ENCODE measurements at places on chromosomes 2 and 18. TPM values are rescaled to one million over a fixed set of nuclear protein-coding genes. Genes with fewer than 3 reads are reported as not detected.

DSC3 gene
- total RNA-seq: under 0.01 TPM

LYG2 gene
- total RNA-seq: not detected

WBP1 gene
- total RNA-seq: 22.9 TPM

TNFRSF11A gene
- under 0.01 TPM for total RNA-seq

CPLX4 gene
- total RNA-seq: not detected

IL37 gene
- total RNA-seq: not detected

UGT1A8 gene
- not detected for total RNA-seq

EHD3 gene
- total RNA-seq: 39.8 TPM

LONRF2 gene
- total RNA-seq: 0.54 TPM

PPM1B gene
- total RNA-seq: 25.6 TPM

PAX3 gene
- not detected for total RNA-seq

DNA sequence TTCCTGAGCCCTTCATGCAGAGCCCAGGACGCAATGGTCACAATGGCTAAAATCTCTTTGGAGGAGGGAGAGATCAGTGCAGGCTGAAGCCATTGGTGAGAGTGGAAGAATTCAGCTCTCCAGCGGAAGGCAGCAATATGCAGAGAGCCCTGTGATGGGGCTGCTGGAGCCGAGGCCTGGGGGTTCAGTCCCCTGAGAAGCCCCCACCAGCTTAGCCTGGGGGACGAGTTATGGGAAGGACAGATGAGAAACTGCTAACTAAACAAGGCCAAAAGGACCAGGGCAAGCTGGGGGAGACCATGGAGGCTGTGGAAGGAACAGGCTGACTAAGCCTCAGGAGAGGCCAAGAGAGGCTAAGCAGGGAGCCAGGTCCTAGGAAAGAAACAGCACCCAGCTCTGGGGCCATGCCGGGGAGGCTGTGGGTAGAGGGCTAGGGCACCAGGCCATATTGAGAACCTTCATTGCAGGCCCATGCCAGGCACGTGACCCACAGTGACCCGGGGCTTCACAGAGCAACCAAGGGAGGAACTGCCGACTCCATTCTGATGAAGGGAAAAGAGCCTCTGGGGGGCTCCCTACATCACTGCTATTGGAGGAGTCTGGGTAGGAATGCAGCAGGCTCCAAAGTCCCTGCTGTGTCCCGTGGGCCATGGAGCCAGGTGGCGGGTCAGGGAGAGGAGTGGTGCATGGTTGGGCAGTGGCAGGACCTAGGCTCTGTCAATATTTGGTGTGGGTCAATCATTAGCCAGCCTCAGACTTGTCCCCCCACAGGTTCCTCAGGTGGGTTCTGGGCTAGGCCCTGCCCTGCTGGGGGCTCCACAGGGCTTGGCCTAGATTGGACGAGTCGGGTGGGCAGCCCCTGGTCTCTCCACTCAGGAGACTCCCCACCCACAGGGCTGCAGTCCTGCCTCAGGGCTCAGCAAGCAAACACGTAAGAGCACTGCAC lies 19.8 kb downstream of the PROC start:
- DNase-seq: no peak

DNA sequence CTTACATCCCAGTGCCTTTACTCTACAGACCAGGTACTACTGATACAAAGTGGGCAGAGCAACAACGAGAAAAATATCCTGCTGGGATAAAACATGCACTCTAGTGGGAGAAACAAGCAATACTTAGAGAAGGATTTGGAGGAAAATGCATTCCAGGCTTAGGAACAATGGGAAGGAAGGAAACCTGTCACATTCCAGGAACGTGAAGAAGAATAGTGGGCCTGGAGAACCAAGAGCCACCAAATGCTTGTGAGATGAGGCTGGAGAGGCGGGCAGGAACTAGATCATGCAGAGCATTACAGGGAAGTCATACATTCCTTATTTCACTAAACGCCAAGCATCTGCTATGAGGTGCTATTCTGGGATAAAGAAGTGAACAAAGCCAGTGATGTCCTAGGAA lies 342.3 kb downstream of the DCC start:
- DNase-seq: no peak

DNA sequence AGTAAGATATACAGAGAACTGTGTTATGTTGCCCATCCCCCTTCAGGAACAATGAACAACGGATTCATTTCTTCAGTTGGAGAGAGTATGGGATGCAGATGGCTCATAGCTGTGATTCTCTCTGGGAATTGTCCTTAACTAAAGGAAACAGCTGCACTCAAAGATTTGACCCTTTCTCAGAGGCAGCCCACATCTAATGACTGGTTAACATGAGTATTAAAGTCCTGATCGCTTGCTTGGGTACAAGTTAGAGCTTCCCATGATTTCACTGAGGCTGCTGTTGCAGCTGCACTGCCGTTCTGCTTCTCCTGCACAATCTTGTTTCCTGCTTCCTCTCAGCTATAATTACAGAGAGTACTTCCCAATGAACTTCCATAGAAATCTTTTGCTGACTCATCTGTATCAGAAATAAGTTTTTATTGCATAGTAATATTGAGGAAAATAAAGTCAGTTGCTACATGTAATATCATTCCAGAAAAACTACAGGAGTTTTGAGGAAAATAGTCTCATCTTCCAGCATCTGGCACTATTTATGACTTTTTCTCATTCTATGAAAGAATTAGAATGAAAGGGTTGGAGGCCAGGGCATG lies 12.8 kb upstream of the SCN9A start:
- peak; percentile 10 for DNase-seq

DNA sequence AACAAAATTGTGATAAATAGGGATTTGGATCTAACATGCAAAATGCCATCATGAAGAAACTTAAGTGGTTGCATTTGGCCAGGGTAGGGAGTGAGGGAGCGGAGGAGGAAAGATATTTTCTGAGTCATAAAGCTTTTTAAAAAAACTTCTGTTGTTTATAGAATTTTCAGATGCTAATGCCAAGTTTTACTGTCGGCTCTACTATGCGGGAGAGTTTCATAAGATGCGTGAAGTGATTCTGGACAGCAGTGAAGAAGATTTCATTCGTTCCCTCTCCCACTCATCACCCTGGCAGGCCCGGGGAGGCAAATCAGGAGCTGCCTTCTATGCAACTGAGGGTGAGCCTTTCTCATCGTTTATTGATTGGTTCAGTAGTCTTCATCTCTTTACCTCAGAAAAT lies 56.0 kb upstream of the PTH2R start:
- peak; percentile 89 for DNase-seq

- no peak for DNase-seq
These were observed 179.1 kb upstream of the CYP26B1 start for GRCh38 chr2:72326759-72327158.

- no peak for DNase-seq
These were observed 164.0 kb upstream of the SIX3 start for GRCh38 chr2:44777537-44777936.

- DNase-seq: no peak
These were observed 1.6 kb downstream of the KLHL29 start for GRCh38 chr2:23386339-23387220.

DNA sequence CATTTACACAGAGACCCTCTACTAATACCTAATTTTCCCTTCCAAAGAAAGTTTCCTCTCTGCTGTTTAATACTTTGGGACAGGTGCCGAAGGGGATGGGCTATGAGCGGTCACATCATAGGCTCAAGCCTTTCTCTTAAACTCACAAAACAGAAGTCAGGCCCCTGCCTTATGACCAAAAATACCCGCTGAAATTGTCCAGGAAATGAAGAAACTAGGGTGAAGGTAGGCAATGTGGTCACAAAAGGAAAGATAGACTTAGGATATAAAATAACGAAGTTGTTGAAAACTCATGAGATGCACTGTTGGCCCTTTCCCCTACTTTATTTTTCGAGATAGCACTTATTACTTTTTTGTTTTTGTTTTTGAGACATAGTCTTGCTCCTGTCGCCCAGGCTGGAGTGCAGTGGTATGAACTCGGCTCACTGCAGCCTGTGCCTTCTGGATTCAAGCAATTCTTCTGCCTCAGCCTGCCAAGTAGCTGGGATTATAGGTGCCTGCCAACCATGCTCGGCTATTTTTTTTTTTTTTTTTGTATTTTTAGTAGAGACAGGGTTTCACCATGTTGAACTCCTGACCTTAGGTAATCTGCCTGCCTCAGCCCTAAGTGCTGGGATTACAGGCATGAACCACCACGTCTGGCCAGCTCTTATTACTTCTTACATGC lies 16.3 kb downstream of the SLC8A1 start:
- no peak for DNase-seq

GRCh38 chr18:45571195-45571594 lies 44.1 kb upstream of the SLC14A2 start:
- DNase-seq: no peak

DNA sequence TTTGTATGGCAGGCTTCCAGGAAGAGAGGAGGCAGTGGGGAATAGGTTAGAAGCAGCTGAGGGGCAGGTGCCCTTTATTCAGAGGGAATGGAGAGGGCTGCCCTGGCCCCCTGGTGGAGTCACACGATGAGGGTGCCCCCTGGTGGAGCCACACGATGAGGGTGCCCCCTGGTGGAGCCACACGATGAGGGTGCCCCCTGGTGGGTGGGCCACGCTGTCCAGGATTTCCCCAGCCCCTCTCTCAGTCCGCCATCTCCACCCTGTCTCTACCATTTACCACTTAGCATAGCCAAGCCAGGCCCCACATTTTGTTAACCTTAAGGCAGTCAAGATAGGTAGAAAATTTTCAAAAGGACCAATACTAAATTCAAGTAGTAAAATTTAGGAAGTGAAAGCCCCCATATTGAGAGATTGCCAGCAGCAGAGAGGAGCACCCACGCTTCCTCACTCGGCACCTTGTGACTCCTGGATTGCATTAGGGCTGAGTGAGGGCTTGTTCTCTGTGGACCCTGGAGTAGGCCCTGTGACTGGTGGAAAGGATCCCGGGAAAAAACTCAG lies 10.4 kb upstream of the FAM228A start:
- no peak for DNase-seq

GRCh38 chr2:225122583-225123486 lies 80.6 kb upstream of the DOCK10 start:
- DNase-seq: peak; percentile 47

DNA sequence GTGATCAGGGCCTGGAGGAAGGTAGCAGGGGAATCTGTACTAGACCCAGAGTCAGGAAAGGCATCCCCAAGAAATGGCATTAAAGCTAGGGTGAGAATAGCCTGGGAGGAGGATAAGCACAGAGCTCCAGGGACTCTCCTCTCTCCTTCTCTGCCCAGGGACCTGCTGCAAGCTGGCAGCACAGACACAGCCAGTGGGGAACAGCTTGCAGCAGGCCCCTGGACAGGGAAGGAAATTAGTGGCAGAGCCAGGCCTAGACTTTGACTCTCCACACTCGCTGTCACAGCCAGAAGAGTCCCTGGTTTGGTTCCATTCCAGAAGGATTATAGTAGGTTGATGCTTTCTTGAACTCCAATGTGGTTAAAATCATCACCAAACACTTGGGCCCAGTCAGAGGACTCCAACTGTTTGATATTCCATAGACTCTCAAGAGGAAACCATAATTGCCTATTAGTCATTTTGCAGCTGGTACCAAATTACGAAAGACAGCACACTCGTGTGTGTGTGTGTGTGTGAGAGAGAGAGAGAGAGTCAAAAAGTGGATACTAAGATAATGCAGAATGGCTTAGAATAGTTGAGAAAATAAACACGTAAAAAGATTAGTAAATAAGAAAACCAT lies 95.5 kb upstream of the ATP8B1 start:
- DNase-seq: peak; percentile 94

GRCh38 chr2:150351922-150352321 lies 135.5 kb downstream of the RND3 start:
- no peak for DNase-seq

DNA sequence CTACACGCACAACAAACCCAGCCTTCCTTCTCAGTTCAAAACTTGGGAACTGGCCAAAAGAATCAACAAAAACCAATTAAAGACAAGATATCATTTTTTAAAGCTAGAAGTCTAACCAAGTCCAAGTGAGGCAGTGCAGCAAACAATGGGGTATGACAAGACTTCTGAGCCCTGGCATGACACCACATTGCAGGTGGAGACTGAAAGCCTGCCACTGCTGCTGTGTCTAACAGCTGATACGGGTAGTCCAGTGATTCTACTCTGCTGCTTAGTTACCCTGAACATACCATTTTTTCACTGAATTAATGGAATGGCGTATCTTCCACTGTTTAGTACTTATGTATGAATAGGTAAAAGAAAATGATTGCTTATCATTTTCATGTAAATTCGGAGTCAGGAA lies 47.4 kb upstream of the KIDINS220 start:
- no peak for DNase-seq

DNA sequence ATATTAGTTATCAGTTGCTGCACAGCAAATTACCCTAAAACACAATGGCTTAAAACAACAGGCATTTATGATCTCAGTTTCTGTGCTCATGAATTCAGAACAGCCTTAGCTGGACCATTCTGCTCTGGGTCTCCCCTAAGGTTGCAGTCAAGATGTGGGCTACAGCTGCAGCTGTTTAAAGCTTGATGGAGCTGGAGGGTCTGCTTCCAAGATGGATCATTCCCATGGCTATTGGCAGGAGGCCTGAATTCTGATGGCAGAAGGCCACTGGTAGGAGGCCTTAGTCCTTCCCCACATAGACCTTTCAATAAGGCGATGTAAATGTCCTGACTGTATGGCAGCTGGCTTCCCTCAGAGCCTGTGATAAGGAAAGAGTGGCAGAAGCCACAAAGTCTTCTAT lies 118.6 kb upstream of the SERPINE2 start:
- no peak for DNase-seq

DNA sequence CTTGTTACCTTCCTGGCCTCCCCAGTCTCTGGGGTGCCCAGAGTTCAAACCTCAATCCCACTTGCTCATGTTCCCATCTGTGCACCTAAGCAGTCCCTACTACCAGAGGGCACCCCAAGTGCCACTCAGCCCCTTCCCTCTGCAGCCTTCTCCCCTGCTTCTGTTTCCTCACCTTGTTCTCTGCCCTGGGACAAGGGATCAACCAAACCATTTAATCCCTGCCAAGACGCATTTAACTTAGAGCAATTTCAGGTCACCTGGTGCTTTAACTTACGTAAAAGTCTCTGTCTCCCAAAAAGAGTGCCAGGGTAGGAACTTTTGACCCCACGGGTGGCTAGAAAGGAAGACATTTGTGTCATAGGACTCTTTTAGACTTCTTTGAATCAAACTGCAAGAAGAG lies 67.2 kb downstream of the SRD5A2 start:
- no peak for DNase-seq

DNA sequence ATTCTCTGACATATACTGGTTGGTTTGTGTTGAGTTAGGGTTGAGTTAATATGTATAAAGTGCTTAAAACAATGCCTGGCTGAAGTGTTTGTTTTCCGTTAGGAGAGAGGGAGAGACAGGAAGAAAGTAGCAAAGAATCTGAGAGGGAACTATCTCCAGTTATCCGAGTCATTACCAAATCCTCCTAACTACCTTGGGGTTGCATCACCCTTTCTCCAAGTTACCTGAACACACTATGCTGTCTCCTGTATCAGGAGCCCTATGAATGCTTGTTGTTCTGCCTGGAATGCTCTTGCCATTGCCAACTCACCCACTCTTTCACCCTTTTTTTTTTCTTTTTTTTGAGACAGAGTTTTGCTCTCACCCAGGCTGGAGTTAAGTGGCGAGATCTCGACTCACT lies 47.9 kb upstream of the ITGAV start:
- no peak for DNase-seq

- DNase-seq: no peak
These were observed 668.9 kb upstream of the CHAC2 start for GRCh38 chr2:53098696-53099078.

Data from IMR-90 (cell line).